Left lung (tissue), 14 donors: ENCODE measurements at places on chromosomes 5 and 9. TPM values are rescaled to one million over a fixed set of nuclear protein-coding genes. Genes with fewer than 3 reads are reported as not detected.

GRCh38 chr5:82603033-82603987 lies 325.2 kb upstream of the RPS23 start:
- DNase-seq = no peak

DNA sequence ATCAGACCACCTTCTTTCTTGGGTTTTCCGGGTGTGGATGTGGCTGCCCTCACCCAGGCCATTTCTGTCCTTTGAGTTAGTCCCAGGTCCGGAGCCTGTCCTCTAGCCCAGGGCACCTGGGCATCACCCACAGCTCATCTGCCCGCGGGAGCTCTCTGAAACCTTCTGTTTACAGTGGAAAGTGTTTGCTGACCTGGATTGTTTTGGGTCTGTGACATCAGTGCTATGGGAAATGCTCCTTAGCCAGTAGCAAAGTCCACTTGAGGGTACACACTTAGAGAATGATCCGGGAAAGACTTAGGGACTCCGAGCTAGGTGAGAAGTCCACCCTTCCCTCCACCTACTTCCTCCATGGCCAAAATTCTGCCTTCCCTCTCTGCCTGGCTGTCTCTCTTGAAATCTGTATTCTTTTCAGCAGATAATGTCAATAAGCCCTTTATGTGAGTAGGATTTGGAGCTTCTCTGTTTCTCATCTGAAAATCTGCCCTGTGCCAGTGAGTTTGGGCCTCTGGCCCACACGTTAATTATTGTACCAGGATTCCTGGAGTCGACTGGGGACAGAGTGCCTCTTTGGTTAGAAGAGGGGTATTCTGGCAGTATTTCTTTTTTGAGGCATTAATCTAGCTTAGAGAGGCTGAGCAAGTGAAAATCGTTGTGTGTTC lies 19.9 kb downstream of the ABLIM3 start:
- no peak for DNase-seq

HACD4 gene
- 11.0 TPM for polyA plus RNA-seq

CYFIP2 gene
- polyA plus RNA-seq = 31.2 TPM

NXNL2 gene
- polyA plus RNA-seq = 0.64 TPM

RASGEF1C gene
- not detected for polyA plus RNA-seq

GRCh38 chr5:96969366-96969765 lies 33.5 kb downstream of the LNPEP start:
- DNase-seq = no peak

DNA sequence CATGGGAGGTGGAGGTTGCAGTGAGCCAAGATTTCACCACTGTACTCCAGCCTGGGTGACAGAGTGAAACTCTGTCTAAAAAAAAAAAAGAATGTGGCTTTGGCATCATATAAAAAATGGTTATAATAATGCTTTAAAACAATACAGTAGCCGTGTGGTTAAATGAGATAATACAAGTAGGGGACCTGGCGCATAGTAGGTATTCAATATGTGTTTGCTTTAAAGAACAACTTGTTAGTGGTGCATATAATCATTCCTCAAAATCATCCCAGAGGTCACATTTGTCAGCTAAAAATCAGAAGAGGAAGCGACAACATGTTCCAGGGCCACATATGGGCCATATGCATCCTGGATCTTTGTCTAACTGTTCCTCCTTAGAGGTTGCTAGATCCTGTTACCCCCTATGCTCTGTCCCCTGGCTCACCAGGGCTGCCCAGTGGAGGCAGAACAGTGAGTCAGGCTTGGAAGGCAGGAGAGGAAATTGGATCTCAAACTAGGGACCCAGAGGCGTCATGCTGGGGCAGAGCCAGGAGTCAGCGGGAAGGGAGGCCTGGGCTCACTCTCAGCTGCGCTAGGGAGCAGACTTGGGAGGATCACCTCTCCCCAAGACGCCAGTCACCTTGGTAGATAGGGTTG lies 27.7 kb downstream of the LHX6 start:
- no peak for DNase-seq

DNA sequence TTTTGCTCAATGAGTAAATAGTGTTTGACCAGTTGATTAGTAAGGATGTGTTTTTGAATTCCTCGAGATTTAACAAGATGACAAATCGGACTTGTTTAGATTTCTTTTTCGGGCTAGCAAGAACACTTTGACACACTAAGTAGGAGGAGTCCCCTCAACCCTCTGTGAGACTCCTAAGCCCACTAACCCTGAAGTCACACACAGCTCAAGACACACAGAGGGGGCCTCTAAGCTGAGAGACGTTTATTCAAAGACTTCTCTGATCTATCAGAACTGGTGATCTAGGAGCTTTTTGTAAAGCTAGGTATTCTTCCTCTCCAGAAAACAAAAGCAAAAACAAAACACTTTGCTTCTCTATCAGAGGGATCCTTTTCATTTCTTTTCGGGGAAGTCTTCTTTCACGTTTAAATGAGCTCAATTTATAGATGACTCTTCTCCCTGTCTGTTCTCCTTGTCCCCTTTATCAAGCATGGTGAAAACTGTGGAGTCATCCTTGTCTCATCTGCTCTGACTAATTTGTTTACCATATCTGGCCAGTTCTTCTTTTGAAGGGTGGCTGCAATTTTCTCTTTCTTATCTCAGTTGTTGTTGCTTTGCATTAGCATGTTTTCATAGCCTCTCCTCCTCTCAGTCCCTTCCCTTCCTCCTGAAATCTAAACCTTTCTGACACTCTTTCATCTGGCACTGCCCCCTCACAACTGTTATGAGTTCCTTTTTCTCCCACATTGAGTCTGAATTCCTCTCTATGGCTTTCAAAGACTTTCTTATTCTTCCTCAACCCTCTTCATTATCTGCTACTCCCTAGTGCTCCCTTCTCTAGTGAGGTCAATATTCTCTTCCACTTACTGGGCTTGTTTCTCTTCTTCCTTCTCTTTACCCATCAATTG lies 68.5 kb upstream of the RAI14 start:
- no peak for DNase-seq

DNA sequence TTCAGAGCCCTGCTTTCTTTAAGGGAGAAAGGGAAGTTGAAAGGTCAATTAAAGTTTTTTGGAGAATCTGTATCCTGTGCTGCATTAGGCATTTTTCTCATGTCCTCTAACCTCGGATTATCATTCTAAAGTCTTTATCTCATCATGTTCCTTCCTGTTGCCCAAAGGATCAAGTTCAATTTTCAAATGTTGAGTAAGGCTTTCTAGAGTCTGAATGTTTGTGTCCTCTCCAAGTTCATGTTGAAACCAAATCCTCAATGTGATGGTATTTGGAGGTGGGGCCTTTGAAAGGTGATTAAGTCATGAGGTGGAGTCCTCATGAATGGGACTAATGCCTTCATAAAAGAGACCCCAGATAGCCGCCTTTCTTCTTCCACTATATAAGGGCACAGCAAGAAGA lies 20.2 kb upstream of the TNC start:
- no peak for DNase-seq

DNA sequence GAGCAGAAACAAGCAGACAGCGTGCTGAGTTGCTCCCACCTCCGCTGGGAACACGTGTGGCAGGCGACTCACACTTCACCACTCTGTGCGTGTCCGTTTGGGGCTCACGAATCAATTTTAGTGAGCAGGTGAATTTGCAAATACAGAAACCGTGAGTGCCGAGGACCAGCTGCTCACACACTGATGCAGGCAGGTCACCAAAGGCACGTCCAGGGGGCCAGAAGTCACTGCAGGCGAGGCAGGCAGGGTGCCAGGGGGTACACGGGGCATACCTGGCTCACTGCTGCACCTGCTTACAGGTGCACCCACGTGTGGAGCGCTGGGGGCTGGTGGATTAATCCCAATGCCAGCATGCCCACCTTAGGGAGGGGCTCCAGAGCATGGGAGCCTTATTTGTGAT lies 68.8 kb downstream of the ZNF354C start:
- DNase-seq = peak; percentile 58

GRCh38 chr5:6280425-6281100 lies 97.8 kb downstream of the MED10 start:
- no peak for DNase-seq

- no peak for DNase-seq
Observed at GRCh38 chr9:115191667-115192066, 73.7 kb upstream of the TNC start.

GRCh38 chr5:5629607-5629978 lies 207.1 kb downstream of the ICE1 start:
- no peak for DNase-seq

F2RL2 gene
- 0.27 TPM for polyA plus RNA-seq

DNA sequence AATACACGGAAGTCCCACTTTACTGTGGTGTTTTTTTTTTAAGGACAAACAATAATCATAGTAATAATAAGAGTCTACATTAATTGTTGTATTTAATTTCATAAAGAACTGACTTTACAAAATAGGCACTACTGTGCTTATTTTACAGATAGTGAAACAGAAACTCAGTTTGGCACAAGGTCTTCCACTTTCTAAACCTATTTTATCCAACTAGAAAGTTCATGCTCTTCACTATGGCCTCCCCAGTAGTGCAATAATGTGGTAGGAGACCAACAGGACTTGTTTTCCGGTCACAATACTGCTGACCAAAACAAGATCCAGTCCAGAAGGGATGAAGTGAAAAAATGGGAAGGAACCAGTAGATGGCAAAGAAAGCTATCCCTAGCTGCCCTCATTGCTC lies 531.6 kb downstream of the CAAP1 start:
- no peak for DNase-seq

GRCh38 chr5:16618138-16618897 lies 1.5 kb upstream of the RETREG1 start:
- DNase-seq = no peak

- no peak for DNase-seq
Observed at GRCh38 chr9:136741883-136742571, 713 bp downstream of the LCN10 start.

C5orf63 gene
- polyA plus RNA-seq = 12.5 TPM

SLC34A3 gene
- 2.7 TPM for polyA plus RNA-seq

REXO4 gene
- 28.1 TPM for polyA plus RNA-seq

DNA sequence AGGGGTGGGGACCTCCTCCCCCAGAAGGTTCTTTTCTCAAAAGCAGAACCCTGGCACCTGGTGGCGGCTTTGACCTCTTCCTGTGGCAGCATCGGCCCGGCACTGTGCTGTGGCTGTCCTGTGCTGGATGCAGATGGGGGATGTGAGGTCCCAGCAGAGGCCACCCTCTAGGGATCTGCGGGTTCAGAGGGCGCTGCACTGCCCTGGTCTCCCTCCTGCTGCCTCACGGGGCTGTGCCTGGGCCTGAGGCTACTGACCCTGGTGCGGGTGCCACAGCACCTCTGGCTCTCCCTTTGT lies 76.6 kb upstream of the CACNA1B start:
- DNase-seq = no peak

DNA sequence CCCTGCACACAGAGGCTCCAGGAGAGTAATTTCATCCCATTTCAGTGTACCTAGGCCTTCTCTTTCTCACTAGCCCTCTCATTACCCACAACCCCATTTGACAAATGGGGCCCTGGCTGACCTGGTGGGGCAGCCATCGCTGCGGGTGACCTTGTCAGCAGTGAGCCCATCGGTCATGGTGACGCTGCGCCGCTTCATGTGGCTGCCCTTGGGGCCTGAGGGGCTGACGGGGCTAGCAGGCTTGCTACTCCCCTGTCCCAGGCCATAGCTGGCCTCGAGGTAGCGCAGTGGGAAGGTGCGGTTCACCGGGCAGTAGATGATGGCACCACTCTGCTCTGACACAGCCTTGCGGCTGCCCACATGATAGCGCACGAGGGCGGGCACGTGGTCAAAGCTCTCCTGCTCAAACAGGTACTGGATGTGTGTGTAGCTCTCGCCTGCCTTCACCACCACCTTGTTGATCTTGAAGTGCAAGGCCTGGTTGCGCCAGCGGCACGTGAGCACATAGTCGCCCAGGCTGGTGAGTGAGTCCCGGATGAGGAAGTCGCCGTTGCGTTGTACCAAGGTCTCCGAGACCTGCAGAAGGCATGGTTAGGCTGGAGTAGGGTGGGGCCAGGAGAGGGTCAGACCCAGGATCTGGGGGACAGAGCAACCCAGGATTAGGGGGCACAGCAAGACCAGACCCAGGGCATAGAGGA lies 14.1 kb upstream of the TOR2A start:
- DNase-seq = no peak

GRCh38 chr9:82082563-82082962 lies 94.0 kb downstream of the SPATA31D1 start:
- no peak for DNase-seq

- DNase-seq = no peak
Observed at GRCh38 chr9:75651709-75652108, 238.8 kb upstream of the PCSK5 start.

- DNase-seq = no peak
Observed at GRCh38 chr5:115151208-115151805, 18.4 kb downstream of the TRIM36 start.

DNA sequence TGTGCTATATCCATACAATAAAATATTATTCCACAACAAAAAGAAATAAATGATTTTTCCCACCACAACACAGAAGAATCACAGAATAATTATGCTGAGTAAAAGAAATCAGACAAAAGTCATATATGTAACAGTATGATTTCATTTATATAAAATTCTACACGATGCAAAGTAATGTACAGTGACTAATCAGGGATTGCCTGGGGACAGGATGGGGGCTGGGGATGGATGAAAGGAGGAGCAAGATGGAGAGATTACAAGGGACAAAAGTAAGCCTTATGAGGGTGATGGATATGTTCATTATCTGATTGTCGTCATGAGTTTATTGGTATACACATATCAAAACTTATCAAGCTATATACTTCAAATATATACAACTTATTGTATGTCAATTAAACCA lies 154.0 kb downstream of the FBN2 start:
- DNase-seq = no peak

NME5 gene
- 8.3 TPM for polyA plus RNA-seq

PCDHB10 gene
- polyA plus RNA-seq = 6.3 TPM

DNA sequence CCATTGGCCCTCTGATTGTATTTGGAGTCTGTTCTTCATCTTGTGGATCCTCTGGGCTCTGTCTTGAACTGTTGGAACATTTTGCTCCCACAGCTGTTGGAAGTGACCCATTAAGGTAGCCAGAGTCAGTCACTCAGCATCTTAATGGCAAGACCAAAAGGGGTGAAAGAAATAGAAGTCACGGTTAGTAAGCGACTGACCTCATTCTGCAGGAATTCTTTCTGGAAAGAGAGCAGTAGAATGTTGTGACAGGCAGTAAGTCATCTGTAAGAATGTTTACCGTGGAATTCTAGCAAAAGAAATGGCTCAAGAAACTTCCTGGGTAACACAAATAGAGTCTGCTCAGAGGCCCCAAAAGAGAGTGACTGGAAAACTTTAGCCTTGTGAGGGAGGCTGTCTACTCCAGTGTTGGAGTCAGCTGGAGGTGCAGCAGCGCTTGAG lies 28.6 kb upstream of the TNC start:
- DNase-seq = no peak
